SJSA1 (cell line): ENCODE measurements at places on chromosomes 7 and 10.

- DNase-seq, result no peak
Observed at GRCh38 chr10:120997756-120998155, 146.6 kb downstream of the WDR11 start.

DNA sequence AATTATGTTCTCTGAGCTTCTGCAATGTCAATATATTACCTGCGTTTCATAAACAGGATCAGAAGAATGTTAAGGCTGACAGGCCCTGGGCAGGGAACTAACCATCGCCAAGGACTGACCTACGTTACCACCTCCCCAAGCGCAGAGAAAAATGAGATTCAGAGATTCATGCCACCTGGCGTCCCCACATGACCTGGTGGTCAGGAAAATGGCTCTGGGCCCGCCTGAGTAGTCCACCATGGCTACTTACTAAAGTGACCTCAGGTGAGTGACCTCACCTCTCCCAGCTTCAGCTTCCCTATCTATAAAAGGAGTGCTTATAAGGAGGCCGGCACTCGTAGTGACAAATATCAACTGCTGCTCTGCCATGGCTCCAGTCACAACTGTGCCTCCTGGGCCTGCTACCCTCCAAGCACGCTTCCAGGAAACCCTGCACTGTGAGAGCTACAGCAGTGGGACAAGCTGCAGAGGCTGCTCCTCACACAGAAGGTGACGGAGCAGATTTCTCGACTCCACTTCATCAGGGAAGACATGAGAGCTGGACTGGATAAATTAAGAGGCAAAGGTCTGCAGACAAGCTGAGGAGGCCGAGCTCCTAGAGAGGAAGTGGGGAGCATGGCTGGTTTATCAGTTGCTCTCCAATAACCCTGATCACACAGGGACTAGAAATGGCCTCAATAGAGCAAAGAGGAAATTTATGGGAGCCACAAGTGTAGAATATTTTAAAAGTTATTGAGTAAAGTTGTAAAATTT lies 103.0 kb downstream of the RNF216 start:
- no peak for DNase-seq

GRCh38 chr7:531777-532176 lies 12.1 kb upstream of the PDGFA start:
- no peak for DNase-seq

DNA sequence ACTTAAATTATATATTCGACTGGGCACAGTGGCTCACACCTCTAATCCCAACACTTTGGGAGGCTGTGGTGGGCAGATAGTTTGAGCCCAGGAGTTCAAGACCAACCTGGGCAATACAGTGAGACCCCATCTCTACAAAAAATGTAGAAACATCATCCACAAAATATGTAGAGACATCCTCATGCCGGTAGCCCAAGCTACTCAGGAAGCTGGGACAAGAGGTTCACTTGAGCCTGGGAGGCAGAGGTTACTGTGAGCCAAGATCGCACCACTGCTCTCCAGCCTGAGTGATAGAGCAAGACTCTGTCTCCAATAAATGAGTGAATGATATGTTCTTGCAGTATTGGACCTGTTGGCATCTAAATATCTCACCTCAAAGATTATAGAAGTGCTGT lies 22.6 kb upstream of the TNS3 start:
- DNase-seq, result no peak

GRCh38 chr10:103804871-103805270 lies 50.5 kb downstream of the SH3PXD2A start:
- no peak for DNase-seq

- DNase-seq, result peak; percentile 85
Observed at GRCh38 chr10:21526860-21527597, 1.5 kb upstream of the SKIDA1 start.

GRCh38 chr7:85512790-85513189 lies 325.9 kb upstream of the SEMA3D start:
- DNase-seq, result no peak

DNA sequence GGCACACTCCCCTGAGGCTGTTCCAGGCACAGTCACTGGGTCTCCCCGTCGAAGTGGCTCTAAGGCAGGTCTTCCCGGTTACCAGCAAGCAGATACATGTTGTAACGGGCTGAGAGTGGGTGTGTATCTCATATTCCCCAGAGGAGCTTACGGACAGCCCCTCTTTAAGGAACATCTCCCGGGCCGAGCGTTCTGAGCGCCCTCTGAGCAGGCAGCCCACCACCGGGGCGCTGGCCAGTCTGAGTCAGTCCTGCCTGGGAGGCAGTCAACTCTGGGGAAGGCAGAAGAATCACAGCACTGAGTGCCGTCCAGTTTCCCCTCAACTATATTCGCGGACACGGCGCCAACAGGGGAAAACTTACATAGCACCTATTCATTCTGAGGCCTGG lies 117.4 kb downstream of the LHPP start:
- DNase-seq, result no peak

DNA sequence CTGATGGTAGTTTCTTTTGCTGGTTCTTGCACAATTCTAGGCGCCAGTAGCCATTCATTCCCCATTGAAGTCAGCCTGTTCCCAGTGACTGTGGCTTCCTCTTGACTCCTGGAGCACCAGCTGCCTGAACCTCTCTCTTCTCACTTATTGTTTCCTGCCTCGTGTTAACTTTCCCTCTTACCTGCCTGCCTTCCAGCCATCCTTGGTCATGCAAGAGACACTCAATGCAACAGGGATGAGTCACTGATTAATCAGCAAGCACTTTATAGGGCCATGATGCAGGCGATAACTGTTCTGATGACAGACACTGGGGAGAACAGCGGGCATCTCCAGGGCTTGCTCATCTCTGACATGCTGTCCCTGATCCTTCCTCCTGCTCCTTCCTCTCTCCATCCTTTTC lies 122.0 kb downstream of the PLCE1 start:
- DNase-seq, result no peak
